ENCODE measurements at places on chromosomes 7 and 10.

GRCh38 chr7:66928388-66928787, 7.4 kb downstream of the TMEM248 start:
- DNase-seq: peak; percentile 7

GRCh38 chr10:24762966-24763623, 39.4 kb upstream of the ARHGAP21 start:
- DNase-seq: no peak

- no peak for DNase-seq
These were observed 467.0 kb downstream of the ADRA2A start for GRCh38 chr10:111543854-111544253.

DNA sequence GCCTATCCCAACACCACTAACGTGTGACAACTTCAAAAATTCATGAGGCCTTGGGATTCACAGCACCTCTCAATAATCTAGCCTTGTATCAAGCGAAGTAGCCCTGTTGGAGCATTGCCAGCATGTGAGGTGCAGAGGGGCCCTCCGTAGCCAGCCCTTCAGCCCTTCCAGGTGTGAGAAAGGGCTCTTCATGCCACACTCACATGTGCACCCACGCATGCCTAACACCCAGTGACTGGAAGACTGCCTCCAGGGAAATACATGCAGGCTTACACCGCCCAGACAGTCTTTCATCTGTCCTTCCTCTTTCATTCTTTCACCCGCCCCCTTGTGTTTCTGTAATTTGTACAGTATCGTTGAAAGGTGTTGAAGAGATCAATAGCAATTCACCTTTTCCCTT, 26.1 kb downstream of the LRRC4 start:
- DNase-seq: no peak

DNA sequence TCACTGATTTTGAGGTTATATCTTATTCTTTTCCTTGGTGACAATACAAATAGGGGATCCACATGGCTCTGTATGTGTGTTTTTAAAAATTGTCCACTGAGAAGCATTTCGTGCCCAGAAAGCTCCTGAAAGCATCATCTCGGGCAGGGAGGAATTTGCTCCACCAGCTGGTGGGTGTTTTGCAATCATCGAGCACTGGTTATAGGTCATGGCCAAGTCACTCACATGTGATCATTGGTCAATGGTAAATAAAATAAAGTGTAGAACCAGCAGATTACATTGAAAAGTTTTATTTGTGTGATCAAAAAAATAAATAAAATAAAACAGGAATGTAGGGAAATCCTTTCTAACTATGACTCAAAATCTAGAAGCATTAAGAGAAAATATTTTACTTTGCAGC, 23.0 kb upstream of the SNX13 start:
- no peak for DNase-seq

DNA sequence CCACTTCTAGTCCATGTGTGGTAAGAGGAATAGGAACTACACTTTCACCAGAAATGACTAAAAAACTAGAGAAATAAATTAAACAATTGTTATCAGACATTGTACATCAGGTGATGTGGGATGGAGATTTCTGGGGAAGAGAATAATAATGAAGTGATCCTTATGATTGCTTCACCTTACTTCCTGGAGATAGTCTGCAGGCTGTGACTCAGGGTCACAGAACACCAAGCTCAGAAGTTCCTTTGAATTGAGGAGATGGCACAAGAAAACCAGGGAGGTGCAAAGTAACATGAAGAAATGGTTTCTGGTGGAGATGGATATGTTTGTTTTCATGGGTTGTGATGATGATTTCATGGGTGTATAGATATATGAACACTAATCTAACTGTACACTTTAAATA, 44.5 kb downstream of the ZWINT start:
- DNase-seq: no peak

GRCh38 chr7:39880556-39880955, 69.5 kb upstream of the CDK13 start:
- no peak for DNase-seq

DNA sequence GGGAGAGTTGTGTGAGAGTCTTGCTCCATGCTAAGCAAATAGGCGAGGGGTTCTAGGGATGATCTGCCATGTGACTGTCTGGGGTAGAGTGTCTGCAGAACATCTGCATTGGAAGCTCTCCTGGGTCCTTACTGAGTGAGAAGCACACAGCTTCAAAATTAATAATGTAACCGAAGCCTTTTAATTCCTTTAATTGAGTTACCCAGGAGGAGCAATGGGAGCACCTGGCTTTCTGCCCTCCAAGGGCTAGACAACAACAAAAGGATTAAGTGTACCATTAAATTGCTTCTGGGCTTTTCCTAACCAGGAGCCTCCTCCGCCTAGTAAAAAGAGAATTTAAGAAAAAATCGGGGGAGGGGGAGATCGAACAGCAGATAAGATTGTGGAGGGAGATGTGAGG, 102.0 kb upstream of the TBX20 start:
- no peak for DNase-seq

- DNase-seq: peak; percentile 91
These were observed 37.4 kb upstream of the KDM7A start for GRCh38 chr7:140214075-140214684.

DNA sequence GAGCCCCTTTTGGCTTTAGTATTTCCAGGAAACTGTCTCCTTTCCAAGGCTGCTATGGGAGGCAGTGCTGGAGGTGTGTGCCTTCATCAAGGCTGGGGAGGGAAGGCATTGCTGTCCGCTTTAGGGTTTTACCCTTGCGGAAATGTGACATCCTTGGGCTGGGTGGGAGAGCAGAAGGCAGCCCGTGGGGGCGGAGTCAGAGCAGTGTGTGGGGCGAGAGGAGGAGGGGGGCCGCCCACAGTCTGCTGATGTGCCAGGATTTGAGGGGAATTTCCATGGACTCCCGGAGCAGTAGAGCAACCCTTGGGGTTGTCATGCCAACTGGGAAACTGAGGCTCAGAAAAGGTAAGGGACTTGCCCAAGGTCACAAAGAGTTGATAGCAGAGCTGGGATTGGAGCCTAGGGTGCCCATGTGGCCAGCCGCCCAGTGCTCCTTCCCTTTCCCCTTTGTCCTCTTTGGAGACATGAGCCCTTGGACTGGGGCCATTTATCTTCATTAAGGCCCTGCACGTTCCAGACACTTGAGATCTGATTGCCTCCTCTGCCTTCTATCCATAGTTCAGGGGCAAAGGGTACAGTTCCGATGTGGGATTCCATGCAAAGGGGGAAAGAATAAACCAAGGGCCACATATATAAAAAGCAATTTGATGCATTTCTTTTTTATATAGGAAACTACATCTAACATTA, 22.2 kb downstream of the TSPAN15 start:
- peak; percentile 14 for DNase-seq

- no peak for DNase-seq
These were observed 56.1 kb downstream of the ATAD1 start for GRCh38 chr10:87761892-87762291.

DNA sequence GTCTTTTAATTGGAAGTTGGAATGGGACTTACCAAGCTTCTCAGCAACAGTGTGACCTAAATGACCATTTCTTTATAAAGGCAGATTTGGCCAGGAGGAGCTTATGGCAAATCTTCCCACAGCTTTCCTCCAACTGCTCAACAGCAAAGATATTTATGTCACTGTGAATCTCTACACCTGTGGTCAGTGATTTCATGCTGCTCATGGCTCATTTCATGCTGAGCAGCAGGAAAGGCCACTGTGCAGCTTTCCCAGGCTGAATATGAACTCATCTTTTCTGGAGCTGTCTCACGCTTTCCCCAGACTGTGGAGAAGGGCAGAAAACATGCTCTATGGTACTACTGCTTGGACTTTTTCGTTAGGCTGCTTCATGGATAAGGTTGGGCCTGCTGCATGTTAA, 29.8 kb downstream of the CALCR start:
- no peak for DNase-seq

- DNase-seq: no peak
These were observed 29.9 kb upstream of the DLD start for GRCh38 chr7:107860981-107861652.

GRCh38 chr7:593324-594115, 73.9 kb upstream of the PDGFA start:
- DNase-seq: peak; percentile 43

All from pancreas (tissue), 10 donors.